Activated CD4-positive, alpha-beta T cell treated with anti-CD3 and anti-CD28 coated beads, Interleukin-2, amount 50 U/mL, for 48 hours (primary cell): ENCODE measurements at places on chromosomes 6 and 20.
A peak's percentile ranks its signal among the peaks of the same experiment; 100 is the strongest.

DNA sequence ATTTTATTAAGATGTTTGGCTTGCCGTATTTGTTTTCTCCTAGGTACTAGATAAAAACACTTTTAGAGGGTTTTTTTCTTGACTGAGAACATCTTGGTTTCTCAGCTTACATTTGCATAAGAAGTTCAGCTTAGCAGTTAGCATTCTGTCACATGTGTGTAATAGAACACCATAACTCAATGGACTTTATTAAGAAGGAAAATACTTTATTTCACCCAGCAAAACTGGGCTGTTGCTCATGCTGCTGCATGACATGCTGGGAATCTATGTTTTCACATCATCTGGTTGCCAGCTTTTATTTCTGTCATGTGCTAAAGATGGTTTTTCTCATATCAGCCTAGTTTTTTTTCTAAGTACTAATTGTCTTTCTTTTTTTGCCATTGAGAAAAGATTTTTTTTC is 144.6 kb downstream of the UTRN start:
- no peak for DNase-seq

GRCh38 chr6:44284121-44284520 is 13.9 kb downstream of the TMEM151B start:
- DNase-seq = no peak

- no peak for DNase-seq
Measured at GRCh38 chr20:39758876-39759275, 796.7 kb downstream of the DHX35 start.

DNA sequence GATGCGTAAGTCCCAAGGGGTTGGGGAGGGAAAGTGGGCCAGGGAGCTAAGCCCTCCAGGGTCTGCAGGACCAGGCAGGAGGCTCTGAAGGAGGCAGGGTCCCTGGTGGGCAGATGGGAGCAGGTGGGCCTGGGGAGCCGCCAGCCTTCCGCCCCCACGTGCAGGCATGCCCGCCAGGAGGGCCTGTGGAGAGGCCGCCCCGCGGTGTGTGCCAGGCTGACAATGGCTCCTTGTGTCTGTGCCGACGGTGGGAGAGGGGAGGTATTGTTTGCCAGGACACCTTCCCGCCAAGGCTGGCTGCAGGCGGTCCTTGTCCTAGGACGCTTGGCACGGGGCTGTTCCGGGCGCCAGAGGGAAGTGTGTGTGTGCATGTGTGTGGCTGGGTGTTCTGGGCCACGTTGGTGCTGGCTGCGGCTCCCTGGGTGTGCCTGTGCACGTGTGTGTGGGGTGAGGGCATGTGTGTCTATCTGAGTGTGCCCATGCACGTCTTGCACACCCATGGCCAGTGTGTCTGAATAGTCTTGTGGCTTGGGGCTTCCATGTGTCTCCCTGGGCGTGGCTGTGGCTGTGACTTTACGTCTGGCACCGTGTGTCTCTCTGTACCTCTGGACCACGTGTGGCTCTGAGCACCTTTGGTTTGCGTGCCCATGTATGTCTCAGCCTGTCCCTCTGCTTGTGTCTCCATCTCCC is 153.0 kb downstream of the CEBPB start:
- DNase-seq = no peak

DNA sequence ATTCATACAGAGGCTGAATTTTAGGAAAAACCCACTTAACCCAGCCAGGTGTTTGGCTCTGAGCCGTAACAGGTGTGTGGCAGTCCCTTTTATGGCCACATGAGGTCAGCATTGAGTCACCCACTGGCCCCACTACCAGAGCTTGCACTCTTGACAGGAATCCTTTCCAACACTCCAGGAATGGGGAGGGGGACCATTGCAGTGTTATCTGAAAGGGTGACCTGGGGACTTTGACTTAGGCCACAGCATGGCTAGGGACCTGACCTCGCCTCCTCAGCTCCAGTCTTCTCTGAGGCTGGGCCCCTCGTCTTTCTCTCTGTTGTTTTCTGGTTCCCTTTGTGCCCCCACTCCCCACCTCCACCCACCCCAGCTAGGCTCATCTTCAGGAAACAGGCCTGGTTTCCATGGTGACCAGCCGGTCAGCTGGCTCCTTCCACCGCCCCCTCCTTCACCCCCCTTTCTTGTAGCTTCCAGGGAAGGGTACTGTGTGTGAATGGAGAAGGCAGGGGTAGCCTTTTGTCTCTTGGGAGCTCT is 2.1 kb upstream of the TMEM151B start:
- peak; percentile 74 for DNase-seq

DNA sequence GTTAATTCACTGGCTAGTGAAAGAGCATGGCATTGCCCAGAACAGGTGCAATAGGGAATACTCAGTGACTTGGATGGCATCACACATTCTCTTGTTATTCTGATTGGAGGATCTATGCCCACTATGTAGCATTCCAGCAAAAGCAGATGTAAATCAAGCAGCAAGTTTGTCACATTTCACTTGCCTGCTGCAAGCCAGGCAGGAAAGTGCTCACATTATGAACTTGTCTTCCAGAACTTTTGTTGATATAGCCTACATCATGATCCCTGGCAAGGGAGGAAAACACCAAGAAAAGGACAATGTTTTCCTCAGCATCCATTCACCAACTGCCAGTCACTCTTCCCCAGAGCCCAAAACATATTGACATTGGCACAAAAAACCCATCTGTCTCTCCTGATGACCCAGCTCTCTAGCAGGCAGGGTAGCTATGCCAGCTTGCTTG is 77.8 kb downstream of the ARHGAP18 start:
- DNase-seq = no peak

- no peak for DNase-seq
Measured at GRCh38 chr6:52554684-52555280, 22.1 kb downstream of the TRAM2 start.

- DNase-seq = no peak
Measured at GRCh38 chr6:36955671-36956445, 1.3 kb downstream of the PI16 start.

DNA sequence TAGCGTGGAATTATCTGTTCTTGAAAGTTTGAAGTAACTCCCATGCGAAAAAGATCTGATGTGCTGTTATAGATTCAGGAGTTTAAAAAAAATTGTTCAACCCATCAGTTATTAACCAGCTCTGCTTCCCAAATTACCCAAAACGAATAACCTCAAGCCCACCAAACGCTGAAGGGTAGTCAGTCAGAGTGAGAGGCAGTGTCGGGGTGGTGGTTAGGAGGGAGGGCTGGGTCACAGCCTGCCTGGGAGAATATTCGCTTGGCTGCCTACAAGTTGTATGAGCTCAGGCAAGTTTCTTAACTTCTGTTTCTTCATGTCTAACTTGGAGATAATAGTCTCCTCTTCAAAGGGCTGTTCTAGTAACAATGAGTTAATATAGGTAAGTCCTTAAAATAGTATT is 114.6 kb downstream of the JPH2 start:
- DNase-seq = no peak

- peak; percentile 42 for DNase-seq
Measured at GRCh38 chr6:155154158-155154830, 109.5 kb upstream of the CLDN20 start.

GRCh38 chr20:21358737-21359136 is 38.6 kb downstream of the NKX2-4 start:
- no peak for DNase-seq

DNA sequence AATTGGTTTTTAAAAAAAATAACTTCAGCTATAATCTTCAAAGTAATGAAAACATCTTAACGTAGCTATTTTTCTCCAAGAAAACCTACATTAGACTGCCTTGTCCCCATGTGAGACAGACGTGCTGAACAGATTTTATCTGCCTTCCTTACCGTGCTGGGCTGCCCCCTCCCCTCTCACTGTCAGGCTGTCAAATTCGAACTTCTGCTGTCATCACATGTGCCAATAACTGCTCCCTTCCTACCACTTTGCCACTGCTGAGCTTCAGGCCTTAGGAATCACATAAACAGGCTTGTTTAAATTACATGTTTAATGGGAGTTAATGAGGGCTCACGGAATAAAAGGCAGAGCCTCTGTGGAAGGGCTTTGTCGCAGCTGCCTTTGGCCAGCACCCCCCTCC is 77.0 kb upstream of the NHSL1 start:
- no peak for DNase-seq

- DNase-seq = no peak
Measured at GRCh38 chr6:107712237-107712664, 111.9 kb downstream of the SCML4 start.

- no peak for DNase-seq
Measured at GRCh38 chr6:54097753-54098152, 13.5 kb upstream of the MLIP start.

DNA sequence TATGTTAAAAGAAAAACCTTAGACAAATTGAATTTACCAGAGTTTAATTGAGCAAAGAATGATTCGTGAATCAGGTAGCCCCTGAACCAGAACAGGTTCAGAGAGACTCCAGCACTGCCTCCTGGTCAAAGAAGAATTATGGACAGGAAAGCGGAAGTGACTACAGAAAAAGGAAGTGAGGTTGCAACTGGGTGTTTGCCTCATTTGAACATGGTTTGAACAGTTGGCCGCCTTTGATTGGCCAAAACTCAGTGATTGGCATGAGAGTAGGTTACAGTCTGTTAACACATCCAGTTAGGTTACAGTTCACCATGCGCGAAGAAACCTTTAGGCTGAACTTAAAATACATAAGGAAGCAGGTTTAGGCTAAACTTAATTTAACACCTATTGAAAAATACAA is 248.8 kb downstream of the TFAP2A start:
- no peak for DNase-seq

- DNase-seq = no peak
Measured at GRCh38 chr6:47663462-47664216, 34.7 kb upstream of the ADGRF4 start.

- no peak for DNase-seq
Measured at GRCh38 chr6:89640804-89641203, 2.3 kb upstream of the LYRM2 start.

DNA sequence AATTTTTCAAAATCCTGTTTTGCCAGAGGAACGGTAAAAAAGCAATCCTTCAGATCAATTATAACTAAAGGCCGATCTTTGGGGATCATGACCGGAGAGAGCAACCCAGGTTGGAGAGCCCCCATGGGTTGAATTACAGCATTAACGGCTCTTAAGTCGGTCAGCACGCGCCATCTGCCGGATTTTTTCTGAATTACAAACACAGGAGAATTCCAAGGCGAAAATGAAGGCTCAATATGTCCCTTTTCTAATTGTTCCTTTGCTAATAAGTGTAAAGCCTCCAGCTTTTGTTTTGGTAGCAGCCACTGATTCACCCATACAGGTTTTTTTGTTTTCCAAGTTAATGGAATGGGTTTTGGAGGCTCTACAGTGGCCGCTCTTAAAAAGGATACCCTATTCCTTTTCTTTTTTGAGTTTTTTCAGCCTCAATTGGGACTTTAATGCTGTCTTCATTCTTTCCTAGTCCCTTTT is 16.9 kb upstream of the PTCRA start:
- peak; percentile 70 for DNase-seq

DNA sequence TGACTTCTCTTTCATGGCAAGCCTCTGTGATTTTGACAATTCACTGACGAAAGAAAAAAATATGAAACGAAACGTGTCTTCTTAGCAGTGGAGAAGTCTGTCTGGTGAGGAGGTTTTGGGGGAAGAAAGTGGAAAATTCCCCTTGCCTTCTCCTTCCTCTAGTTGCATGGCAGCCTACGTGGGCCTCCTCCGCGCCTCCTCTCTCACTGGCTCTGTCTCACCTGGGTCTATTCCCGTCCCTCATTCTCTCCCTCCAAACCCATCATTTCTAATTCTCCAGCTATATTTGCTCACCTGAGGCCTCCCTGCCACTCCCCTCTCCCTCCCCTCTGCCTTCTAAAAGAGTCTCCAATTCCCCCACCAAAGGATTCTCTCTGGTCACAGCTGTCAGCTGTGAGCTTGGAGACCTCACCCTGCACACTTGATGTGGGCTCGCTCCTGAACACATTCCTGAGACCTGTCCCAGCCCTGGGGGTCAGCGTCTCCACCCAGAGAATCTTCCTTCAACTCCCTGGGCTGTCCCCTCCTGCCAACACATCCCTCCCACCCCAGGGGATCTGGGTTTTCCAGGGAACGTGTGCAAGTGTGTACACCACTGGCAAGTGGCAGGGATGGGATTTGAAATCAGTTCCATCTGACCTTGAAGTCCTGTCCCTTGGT is 159.6 kb upstream of the PMEPA1 start:
- no peak for DNase-seq

DNA sequence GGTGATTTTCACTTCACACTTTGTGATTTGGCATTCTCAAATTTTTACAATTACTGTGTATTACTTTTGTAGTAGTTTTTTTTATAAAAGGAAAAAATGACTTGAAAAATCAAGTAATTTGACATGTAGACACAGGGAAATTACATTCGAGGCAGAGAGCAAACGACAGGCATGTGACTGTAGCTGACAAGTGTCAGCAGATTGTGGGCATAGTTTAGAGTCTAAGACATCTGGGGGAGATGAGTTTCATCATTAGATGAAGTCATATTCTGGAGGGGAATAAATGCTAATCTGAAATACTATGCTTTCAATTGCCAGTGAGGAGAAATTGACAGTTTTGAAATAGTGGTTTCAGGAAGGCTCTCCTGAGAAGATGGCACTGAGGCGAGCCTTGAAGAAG is 126.0 kb downstream of the MTHFD1L start:
- no peak for DNase-seq

- DNase-seq = no peak
Measured at GRCh38 chr6:36688739-36689075, 8.9 kb upstream of the RAB44 start.

DNA sequence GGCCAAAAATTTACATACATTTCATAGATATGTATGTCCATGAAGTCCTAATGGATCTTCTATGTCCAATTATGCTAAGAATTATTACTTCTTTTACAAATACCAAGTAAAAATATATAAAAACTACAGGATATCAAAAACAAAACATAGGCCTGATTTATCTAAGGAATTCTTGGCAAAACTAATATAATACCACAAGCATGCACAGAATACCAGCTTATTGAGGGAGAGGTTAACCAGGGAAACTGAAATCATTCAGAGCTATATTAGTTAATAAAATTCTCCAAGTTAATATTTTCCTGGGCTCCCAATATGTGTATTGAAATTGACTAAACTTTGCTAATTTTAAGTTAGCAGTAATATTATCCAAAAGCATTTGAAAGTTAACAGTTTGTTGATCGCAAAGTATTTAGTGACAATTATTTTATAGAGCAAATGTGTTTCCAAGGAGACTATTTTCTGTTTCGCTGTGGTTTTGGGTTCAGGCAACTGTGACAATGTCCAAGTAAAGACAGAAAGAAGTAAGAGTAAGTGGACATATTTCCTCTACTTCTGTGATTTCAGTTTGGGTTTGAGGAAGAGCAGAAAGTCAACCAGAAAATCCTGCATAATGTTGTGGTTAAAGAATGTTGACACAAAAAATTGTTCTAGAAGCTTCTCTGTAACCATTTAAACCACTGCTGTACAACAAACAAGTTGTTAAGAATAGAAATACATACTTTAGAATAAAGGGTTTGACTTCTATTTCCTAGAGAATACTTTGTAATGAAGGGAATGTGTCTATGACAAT is 167.4 kb downstream of the COL21A1 start:
- DNase-seq = no peak

DNA sequence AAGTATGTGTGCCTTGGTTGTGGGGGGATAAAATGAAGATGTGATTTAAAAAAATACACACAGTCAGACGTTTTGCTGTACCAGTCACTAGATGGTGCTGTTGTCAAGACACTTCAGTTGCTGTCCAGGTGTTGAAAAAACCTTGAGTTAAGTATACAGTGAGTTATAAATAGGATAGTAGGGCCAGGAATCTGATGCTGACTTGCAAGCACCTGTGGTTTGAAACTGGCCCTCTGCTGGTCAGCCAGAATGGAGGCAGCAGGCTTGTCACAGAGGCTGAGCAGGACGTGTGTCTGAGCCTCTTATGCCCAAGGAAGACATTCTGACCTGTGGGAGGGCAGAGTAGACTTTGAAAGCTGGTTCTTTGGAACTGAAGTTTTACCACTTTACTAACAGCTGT is 27.8 kb downstream of the RNF8 start:
- DNase-seq = peak; percentile 3
